Chondrocyte (in vitro differentiated cells): ENCODE measurements at places on chromosomes 4 and X. TPM values are rescaled to one million over a fixed set of nuclear protein-coding genes. Genes with fewer than 3 reads are reported as not detected.

DNA sequence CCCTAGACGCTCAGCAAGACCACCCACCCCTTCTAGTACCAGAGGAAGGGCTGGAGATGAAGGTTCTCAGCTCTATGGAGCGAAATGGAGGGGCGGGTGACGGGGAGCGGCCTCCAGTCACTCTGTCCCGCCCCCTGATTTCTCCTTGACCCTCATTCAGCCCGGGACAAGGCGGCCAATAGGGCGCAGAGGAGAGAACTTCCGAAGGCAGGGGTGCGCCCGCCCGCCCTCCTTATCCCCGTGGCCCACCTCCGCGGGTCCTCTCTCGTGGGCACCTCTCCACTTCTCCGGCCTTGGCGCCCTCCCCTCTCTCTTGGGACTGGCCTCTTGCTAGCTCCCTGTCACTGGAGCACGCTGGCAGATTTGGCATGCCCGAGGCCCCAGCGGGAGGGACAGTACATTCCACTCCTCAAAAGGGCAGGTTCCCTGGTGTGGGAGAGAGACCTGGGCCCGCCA lies 1.1 kb upstream of the SEPTIN6 start:
- H3K36me3 ChIP-seq, result no peaks in the 10 kb centered on the region
- H3K4me1 ChIP-seq, result peaks cover 20% of the 10 kb centered on the region
- no peak overlapping the region for H3K27ac ChIP-seq

DNA sequence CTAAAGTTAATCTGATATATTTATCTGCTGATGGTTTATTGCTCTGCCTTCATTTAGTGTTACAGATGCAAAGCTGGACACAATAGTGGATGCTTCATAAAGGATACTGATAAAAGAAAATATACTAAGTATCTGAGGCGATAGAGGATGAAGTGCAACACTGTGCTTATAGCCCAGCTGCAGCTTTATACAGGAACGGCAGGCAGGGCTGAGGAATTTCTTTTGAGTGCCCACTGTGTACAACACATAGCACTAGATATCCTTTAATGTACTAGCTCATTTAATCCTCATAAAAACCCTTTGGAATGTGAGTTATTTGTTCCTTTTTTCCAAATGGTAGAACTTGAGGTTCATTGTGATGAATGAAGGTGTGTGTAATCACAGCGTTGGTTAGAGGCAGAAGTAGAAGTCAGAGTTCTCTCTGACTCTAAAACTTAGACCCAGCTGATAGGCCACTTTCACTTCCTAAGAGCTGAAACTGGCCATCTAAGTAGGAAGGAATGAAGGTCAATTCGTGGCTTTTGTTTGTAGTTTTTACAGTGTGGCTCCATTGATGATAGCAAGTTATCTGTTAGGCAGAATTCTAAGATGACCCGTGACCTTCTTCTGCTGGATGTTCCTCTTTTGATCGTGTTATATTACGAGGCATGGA lies 138.0 kb downstream of the VEGFC start:
- no peaks in the 10 kb centered on the region for H3K36me3 ChIP-seq
- H3K4me3 ChIP-seq, result no peak overlapping the region
- no peaks in the 10 kb centered on the region for H3K4me1 ChIP-seq
- no peak overlapping the region for H3K27ac ChIP-seq
- peaks cover 4% of the 10 kb centered on the region for H3K27me3 ChIP-seq
- DNase-seq, result no peak

- H3K4me1 ChIP-seq, result peaks cover 64% of the 10 kb centered on the region
- H3K36me3 ChIP-seq, result peaks cover 6% of the 10 kb centered on the region
- DNase-seq, result no peak
- H3K27me3 ChIP-seq, result no peaks in the 10 kb centered on the region
These were observed 51.9 kb downstream of the TET2 start for GRCh38 chr4:105198541-105198940.

GRCh38 chr4:36222702-36223101 lies 21.6 kb downstream of the ARAP2 start:
- H3K4me1 ChIP-seq, result peaks cover 7% of the 10 kb centered on the region
- DNase-seq, result no peak
- H3K4me3 ChIP-seq, result no peak overlapping the region
- H3K36me3 ChIP-seq, result no peaks in the 10 kb centered on the region
- no peak overlapping the region for H3K27ac ChIP-seq

The HERC6 gene
- 0.79 to 1.0 TPM (median 1.0 TPM) in 3 replicates for total RNA-seq

The NUDT11 gene
- 8.9 to 11.8 TPM (median 10.6 TPM) in 3 replicates for total RNA-seq

The FHDC1 gene
- 4.2 to 8.9 TPM (median 4.4 TPM) in 3 replicates for total RNA-seq

The STARD8 gene
- 0.31 to 0.49 TPM (median 0.37 TPM) in 3 replicates for total RNA-seq
